ENCODE measurements at places on chromosomes 5 and 9.
A peak's percentile ranks its signal among the peaks of the same experiment; 100 is the strongest.

DNA sequence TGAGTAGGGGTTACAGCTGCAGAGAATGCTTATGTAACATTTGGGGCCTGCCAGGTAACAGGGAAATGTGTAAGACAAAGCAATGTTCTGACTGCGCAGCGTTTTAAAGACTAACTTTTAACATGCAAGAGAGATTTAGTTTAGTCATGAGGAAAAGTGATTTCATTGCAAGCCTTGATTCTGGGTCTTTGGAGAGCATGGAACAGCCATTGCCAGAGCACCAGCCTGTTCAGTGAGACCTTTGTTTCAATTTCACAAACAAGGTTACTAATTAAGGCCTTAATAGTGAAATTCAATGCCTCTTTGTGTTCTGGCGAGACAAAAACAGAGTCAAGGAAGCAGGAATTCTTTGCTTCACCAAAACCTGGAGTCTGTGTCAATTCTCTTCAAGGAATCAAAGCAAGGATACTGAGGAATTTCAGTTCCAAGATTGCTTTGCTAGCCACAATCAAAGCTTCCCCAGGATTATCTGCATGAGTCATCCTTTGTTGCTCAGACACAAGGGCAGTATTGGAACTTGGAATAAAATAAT is 14.4 kb downstream of the CKMT2 start:
- DNase-seq = peak; percentile 21

DNA sequence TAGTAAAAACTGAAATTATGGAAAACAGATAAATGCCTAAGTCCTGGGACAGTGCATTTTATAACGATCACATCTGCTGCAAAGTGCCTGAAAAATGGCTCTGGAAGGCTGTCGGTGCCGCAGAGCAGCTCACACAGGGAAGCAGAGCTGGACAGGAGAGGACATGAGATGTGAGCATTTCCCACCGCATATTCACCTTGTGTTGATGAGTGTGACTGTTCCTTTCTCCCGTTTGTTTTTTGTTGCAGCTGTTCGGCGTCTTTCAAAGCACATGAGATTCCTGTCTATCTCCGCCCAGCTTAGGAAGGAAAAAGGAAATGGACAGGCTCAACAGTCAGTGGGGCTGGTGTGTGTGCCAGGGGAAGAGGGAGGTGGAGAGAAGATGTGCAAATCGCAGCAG is 164.9 kb upstream of the SEMA6A start:
- no peak for DNase-seq

GRCh38 chr9:36870960-36871359 is 163.1 kb downstream of the PAX5 start:
- no peak for DNase-seq

DNA sequence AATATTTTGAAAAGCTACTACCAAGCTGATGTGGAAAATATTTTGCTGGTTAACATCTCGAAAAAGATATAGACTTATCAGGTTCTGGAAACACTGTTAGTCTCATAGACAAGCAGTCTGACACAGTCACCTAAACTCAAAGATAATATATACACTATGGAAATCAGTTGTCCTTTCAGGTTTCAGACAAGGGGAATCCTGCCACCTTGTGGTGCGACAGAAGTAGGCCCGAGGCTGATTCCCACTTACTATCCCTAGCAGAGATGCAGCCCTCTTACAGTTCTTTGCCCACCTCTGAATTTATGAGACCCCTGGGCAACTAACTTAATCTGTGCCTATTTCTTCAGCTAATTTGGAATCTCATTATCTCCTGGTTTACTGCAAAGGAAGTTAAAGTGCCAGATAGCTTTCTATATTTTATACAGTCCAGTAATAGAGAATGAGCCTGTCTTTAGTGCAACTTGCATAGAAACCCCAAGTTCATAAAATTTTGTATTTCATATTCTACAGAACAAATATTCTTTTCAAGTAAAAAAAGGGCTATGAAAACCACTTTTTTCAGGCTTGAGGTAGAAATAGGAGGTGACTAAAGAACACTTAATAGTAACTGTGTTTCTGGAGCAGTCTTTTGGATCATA is 16.9 kb downstream of the RAD1 start:
- DNase-seq = peak; percentile 54

- no peak for DNase-seq
Observed at GRCh38 chr5:88388476-88389337, 120.1 kb upstream of the TMEM161B start.

Data from fibroblast of skin of left quadriceps (primary cell).